Glomerular endothelial cell (primary cell): ENCODE measurements at places on chromosomes 7 and 10. TPM values are rescaled to one million over a fixed set of nuclear protein-coding genes. Genes with fewer than 3 reads are reported as not detected.

Gene OGDHL
- total RNA-seq, result 0.58 TPM in 1 of 2 replicates, not detected in the other

Gene TFR2
- 0.29 TPM in 1 of 2 replicates, not detected in the other for total RNA-seq

Gene PFKP
- 273 and 280 TPM in 2 replicates for total RNA-seq

Gene OPALIN
- total RNA-seq, result not detected in 2 replicates

Gene SEMA4G
- total RNA-seq, result 6.9 and 10.0 TPM in 2 replicates

Gene NRP1
- 167 and 209 TPM in 2 replicates for total RNA-seq

Gene DDC
- not detected in 2 replicates for total RNA-seq

DNA sequence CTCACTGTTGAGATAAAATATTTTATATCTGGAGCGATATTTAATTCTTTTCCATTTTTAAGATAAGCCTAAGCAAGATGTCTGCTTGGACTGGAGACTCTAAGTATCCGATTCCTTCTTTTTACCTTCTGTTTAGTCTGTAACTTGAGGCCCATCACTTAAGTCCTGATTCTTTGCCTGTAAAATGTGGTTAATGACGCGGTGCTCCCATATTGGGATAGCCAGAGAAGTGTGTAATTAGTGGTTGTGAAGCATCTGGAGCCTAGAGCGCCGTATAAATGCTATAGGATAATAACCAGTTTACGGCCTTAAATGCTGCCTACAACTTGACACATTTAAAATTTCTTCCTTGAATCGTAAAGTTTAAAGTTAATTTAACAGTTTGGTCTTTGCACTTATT, 132.9 kb downstream of the CHN2 start:
- no peak for DNase-seq

GRCh38 chr10:44963772-44964633, 4.4 kb downstream of the RASSF4 start:
- no peak for DNase-seq

DNA sequence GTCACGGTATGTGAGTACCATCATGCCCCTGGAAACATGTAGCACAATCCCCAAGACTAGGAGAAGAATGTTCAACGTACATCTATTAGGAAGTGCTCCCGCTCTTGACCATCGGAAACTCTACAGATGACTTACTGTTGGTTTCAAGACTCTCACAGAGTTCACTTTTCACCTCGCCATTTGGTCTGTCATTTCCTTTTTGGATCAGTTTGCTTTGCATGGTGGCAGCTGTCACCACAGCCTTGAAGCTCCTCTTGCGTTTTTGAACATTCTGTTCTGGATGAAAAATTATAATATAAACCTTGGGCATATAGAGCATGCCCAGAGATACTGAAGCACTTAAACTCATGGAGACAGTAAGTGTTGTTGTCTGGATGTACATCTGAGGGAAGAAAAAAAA, 806.8 kb downstream of the GRM8 start:
- no peak for DNase-seq

DNA sequence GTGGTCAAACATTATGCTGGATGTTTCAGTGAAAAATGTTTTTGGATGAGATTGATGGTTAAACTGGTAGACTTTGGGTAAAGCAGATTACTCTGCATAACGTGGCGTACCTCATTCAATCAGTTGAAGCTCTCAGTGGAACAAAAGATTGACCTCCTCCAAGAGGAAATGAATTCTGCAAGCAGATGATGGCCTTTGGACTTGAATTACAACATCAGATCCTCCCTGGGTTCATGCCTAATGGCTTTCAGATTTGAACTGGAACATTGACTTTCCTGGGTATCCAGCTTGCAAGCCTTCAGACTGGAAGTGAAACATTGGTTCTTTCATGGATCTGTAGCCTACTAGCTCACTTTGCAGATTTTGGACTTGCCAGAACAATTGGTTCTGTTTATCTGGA, 169.3 kb upstream of the MALRD1 start:
- no peak for DNase-seq

DNA sequence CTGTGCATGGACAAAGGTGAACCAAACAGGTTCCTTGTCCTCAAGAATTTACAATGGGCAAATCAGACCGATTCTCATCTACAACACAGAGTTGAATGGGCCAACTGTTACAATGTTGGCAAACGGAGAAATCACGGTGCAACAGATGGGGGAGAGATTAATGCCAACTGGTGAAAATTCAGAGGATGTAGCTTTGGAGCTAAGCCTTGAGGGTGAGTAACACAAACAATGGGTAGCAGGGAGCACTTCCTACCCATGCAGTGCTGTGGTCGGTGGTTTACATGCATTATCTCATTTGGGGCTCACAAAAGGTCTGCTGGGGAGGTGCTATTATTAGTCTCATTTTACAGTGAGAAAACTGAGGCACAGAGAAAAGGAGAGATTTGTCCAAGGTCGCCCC, 902 bp upstream of the NFE2L3 start:
- DNase-seq, result no peak

DNA sequence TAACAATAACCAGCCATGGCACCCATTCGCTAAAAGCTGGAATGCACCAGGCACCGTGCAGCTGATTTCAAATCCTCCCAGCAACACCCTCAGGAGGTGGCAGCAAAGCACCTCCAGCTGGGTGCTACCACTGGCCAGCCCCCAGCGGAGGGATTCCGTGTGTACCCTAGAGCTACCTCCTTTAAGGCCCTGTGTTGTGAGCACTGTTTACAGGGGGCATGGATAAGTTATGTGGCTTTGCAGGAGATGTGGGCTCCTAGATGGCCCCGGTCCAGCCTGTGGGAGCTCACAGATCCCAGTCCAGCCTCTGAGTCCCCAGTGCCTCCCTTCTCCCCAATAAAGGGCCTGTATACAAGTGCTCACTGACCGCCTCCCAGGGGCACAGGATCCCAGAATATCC, 27.1 kb downstream of the TNRC18 start:
- DNase-seq, result no peak

DNA sequence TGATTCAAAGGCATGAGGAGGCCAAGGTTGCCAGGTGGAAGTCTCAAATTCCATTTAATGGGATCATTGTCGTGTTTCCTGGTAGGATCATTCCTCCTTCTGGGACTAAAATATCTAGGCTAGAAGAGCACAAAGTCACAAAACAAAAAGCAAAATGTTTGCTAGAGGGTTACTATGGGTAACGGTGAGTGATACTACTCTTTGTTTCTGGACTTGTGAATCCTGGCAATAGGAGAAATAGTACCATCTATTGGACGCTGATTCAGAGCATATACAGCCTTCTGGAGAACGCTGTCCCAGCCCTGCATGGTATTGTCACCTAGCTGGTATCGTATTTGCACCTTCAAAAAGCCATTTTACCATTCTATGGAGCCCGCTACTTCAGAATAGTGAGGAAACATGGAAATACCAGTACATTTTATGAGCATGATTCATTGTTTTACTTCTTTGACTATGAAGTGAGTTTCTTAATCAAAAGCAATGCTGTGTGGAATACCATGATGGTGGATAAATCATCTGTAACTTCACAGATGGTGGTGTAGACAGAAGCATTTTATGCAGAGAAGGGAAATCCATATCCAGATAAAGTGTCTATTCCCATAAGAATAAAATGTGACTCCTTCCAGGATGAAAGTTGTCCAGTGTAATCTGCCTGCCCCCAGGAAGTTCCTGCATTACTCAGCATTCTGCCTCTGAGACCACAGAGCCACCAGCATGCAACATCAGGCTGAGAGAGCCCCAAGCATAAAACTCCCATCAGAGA, 361.0 kb downstream of the ETV1 start:
- no peak for DNase-seq

- no peak for DNase-seq
Observed at GRCh38 chr7:41459623-41460261, 243.1 kb downstream of the INHBA start.

DNA sequence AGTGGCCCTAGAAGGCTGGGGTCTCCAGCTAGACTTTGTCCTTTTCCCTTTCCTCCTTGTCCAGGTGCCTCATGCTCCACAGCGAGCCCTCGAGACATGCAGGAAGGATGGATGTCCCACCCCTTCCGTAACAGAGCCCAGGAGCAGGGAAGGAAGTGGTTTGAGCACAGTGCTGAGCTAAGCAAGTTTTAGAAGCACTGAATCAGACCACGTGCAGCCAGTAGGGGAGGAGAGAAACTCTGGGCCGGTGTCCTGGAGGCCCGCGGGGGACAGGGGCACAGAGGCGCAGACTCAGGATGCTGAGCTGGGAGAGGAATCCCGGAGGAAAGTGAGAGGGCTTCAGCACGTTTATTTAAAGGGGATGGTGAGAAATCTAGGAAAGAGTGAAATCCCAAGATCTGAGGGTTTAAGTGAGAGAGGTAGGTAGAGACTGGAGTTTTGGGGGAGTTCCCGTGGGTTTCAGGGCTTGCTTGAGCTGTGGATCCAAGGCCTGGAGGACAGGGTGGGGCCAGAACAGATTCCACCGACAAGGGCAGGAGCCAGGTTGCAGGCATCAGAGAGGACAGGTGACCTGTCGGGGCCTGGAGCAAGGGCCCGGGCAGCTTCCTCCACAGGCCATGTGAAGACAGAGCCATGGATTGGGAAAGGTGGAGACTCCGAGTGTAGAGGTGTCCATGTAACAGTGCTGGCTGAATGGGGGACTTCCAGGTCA, 4.4 kb upstream of the IRF5 start:
- no peak for DNase-seq

DNA sequence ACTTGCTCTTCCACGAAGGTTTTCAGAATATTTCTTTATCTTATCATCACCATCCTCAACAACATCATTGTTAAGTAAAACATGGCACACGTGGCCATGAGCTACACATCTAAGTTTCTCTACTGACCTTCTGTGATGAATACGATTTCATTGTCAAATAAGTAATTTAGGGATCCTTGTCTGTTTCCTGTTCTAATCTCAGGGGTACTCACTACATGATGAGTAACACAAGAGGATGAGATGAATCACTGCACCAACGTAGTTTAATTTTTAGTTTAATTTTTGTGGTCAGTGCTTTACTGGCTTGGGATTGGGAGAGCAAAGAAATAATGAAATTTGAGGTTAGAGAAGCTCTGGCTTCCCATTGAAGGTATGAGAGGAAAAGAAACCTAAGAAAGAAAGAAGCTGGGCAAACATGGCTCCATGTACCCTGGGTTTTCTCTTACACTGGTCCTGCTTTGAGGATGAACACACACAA, 461.9 kb upstream of the KLF6 start:
- DNase-seq, result no peak

GRCh38 chr7:99005776-99006175, 127.4 kb downstream of the TRRAP start:
- DNase-seq, result no peak

GRCh38 chr7:132783824-132784223, 207.6 kb upstream of the PLXNA4 start:
- DNase-seq, result peak; percentile 14

DNA sequence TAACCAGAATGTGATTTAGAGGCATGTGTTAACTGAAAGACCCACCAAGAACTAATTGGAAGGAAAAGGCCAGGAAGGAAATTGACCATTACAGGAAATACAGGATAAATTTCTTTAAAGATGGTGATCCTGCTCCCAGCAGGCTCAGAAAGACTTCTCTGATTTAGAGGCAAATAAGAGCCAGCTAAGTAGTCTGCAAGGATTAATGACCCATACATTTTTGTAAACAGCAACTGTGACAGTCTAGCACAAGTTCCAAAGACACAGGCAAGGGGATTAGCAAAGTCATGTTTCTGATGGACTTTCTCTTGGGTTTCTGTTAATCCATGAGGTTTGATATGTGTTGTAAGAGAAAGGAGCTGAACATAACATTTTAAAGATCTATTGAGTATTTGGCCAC, 425.0 kb downstream of the HTR7 start:
- no peak for DNase-seq

DNA sequence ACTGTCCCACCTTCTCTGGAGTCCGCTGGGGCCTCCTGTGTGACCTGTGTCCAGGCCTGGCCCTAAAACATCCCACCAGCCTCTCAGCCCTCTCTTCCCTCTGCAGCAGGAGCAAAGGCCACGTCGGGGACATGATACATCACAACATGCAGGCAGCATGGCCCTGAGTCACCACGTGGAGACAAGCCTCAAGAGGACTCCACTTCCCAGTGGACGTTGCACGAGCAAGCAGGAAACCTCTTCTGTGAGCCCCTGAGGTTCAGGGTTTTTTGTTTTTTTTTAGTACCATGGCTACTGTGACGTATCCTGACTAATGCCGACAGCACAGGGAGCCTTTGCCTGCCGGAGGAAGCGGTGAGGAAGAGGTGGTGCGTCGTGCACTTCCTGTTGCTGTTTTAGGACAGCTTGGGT, 165.9 kb downstream of the DNAJB6 start:
- peak; percentile 95 for DNase-seq

DNA sequence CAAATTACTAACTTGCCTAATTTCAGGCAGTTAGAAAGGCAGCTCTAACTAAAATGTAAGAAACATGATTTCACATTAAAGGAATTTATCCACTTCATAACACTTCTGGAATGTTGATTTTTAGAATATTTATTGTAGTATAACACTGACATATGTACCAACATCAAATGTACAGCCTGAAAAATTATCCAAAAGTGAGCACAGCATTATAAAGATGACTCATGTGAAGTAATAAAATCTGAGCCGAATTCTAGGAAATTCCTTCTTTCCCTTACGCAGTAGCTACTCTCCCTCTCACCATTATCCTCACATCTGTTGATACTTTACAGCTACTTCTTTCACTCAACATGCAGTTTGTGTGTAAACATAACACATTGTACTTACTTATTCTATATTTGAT, 610.6 kb downstream of the ZWINT start:
- DNase-seq, result no peak

GRCh38 chr10:42953684-42954674, 122.9 kb upstream of the RET start:
- DNase-seq, result no peak

GRCh38 chr7:15937571-15937970, 251.1 kb upstream of the MEOX2 start:
- no peak for DNase-seq
